Suprapubic skin (tissue), 4 donors: ENCODE measurements at places on chromosomes 3 and 15. TPM values are rescaled to one million over a fixed set of nuclear protein-coding genes. Genes with fewer than 3 reads are reported as not detected.

DNA sequence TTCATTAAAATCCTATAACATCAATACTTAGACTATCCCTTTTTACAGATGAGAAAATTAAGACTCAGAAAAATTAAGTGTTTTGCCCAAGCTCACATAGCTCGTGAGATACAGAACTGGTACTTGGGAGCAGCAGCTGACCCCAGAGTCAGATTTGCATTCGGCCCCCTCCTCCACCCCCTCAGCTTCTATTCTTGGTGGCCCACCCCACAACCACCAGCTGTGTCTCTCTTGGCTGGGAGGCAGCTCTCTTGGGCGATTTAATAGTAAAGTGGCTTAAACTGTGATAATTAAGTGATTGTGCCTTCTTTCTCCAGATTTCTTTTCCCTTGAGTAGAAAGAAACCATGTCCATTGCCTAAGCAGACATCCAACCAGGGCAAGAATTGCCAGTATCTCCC, 203.6 kb upstream of the PDZRN3 start:
- DNase-seq, result no peak

DNA sequence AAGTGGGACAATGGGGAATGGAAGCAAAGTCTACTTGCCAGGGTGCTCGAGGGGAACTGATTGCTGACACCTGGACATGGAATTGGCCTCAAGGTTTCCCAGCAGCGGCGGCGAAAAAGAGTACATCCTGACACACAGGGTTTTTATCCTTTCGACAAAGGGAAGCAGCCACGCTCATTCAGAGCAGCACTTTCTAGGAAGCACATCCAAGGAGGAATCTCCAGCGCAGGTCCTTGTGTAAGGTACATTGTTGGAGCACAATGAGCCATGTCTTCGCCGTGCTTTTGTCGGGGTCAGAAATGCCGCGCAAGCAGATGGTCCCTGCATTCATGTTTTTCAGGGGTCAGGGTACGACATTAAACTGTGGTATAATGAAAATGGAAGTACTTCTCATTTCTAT, 16.8 kb downstream of the CACNA1D start:
- DNase-seq, result no peak

DNA sequence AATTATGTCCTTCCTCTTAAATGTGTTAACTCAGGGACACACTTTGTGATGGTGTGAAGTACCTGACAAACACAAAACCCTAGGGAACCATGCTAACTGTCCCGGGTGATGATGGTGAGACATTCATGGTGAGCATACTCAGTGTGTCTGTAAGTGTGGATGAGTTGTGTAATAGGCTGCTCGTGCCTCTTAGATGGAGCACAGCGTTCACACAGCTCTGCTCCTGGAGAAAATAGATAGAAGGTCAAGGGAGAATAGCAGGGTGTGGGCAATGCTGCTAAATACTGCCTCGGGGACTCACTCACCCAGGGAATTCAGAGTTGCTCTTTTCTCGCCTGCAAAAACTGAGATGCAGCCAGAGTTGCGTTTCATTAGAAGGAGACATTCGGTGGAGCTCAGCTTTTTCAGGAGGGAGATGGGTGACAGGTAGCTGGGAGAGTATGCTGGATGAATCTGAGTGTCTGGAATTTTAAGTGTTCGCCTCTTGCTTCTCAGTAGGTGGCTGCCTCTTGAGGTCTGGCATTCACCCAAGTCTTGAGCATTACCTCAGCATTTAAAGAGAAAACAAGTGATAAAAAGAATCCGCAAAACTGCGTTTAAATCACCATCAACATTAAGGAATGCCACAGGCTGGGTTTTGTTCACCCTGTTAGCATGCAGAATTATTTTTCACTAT, 813.2 kb downstream of the AGBL1 start:
- no peak for DNase-seq

GRCh38 chr3:2714834-2715233, 395.3 kb downstream of the IL5RA start:
- no peak for DNase-seq

DNA sequence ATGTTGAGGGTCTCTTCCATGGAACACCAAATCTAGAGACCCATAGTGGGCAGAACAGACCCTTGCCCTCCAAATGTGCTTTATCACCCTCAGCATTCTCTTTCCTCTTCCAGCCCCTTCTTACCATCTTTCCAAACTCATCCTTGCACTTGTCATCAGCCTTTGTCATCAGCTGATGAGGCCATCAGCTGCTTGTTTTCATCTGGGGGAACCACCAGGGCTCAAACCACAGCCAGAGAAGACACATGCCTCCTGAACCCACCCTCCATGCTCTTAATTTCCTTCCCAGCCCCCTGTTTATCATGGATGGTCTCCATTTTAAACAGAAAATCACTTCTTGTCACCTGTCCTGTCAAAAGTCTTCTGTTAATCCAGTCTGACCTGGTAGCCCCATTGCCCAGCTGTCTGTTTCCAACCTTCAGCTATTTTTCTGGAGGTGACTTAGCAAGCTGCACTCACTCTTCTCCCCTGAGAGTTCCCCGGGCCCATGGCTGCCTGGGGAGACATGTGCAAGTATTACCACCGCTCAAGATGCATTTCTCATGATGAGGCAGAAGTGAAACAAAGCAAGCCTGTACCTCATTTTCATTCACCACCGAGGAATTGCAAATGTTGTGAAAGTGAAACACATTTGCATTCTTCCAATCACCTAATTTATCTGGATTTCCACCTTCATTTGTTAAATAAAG, 14.7 kb upstream of the SYNM start:
- DNase-seq, result no peak

GRCh38 chr15:65339920-65340319, 35.4 kb downstream of the RNU5B-1 start:
- DNase-seq, result no peak

DNA sequence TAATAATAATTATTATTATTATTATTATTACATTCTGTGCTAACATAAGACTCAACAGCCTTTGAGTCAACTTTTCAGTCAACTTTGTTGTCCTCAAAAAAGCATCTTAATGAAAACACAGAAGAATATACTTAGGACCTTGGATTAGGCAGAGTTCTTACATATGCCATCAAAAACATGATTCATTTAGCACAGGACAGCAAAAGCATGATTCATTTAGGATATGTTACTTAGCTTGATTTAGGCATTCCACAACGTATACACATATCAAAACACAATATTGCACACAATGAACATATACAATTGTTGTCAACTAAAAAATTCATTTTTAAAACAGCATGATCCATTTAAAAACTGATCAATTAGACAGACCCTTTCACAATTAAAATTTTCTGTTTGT, 213.0 kb downstream of the FMN1 start:
- DNase-seq, result no peak

GRCh38 chr15:96801576-96802150, 471.2 kb downstream of the NR2F2 start:
- no peak for DNase-seq

DNA sequence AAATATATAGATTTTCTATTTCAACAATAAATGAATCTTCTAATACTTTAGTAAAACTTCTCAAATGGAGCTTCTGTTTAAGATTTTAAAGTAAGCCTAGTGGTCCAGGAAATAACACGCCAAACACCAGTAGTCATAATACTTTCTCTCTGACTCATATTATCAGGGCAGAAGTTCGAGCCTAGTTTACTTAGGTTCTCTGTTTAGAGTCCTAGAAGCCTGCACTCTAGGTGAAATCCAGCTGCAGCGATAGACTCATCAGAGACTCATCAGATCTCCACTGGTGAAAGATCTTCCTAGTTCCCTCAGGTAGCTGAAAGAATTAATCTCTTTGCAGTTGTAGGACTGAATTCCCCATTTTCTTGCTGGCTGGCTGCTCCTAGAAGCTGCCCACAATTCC, 552.5 kb upstream of the ROBO2 start:
- DNase-seq, result no peak

GRCh38 chr15:26550880-26551279, 222.0 kb downstream of the GABRB3 start:
- no peak for DNase-seq

The SKOR1 gene
- total RNA-seq, result 1.5 TPM

The LINGO1 gene
- 3.9 TPM for total RNA-seq

The MYRIP gene
- total RNA-seq, result 1.4 TPM

The LRRN1 gene
- 3.9 TPM for total RNA-seq

The ARGFX gene
- not detected for total RNA-seq

The SLC22A14 gene
- total RNA-seq, result not detected
